Osteoblast (primary cell): ENCODE measurements at places on chromosomes 1 and 21. TPM values are rescaled to one million over a fixed set of nuclear protein-coding genes. Genes with fewer than 3 reads are reported as not detected.

DNA sequence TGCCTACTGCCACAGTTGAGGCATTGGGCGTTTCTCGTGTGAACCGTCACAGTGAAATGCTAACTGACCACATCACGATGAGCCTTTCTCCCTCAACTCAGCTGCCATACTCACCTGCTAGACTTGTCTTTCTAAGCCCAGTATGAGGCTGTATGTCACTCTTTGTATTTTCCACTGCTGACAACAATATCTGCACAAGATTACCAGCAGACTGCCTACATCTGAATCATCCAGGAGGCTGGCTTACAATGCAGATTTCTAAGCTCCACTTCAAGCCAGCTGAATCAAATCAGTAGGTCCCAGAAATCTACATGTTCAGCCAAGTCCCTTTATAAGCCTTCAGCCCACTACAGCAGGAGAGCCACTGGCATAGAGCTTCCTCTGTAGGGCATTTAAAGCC is 355.0 kb upstream of the DUSP10 start:
- DNase-seq = no peak
- no peaks in the 10 kb centered on the region for H3K27me3 ChIP-seq
- no peaks in the 10 kb centered on the region for H3K4me1 ChIP-seq
- H3K27ac ChIP-seq = no peak overlapping the region
- no peak overlapping the region for H3K4me3 ChIP-seq

The TAS1R1 gene
- total RNA-seq = under 0.01 and 0.29 TPM in 2 replicates

GRCh38 chr1:226549094-226549936 is 751 bp downstream of the STUM start:
- peak overlapping the region; percentile 16 for H3K4me3 ChIP-seq
- peaks cover 71% of the 10 kb centered on the region for H3K27me3 ChIP-seq
- no peaks in the 10 kb centered on the region for H3K4me1 ChIP-seq

The HCRTR1 gene
- not detected in 2 replicates for total RNA-seq

GRCh38 chr1:93172778-93173177 is 7.4 kb downstream of the TMED5 start:
- no peak overlapping the region for H3K4me3 ChIP-seq
- DNase-seq = no peak
- H3K36me3 ChIP-seq = peaks cover 3% of the 10 kb centered on the region
- H3K27ac ChIP-seq = no peak overlapping the region
- no peaks in the 10 kb centered on the region for H3K27me3 ChIP-seq
- H3K4me1 ChIP-seq = peaks cover 18% of the 10 kb centered on the region

DNA sequence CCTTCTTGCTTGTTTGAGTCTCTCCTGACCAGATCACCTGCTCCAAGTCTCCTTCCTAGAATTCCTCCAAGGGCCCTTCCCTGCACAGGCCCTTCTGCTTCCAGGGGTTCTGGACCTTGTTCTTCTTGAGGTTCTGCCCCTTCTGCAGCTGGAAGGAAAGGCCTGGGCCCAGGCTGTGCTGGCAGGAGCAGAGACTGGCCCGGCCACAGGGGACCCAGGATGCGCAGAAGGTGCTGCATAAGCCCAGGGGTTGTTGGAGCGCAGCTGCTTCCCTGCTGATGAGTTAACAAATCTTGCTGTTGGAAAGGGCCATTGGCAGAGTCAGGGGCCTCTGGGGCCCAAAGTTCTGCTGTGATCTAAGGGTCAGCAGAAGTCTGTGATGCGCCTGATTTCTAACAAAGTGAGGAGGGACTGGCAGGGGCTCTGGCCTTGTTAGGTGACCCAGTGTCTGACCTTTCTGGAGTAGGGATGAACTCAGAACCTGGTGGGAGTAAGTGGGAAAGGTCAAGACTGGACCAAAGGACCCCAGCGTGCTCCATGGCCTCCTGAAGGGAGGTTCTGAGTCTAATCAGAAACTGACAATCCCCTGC is 509.8 kb downstream of the PTPRU start:
- H3K27ac ChIP-seq = no peak overlapping the region
- no peaks in the 10 kb centered on the region for H3K36me3 ChIP-seq
- no peaks in the 10 kb centered on the region for H3K4me1 ChIP-seq
- DNase-seq = no peak
- no peak overlapping the region for H3K4me3 ChIP-seq

DNA sequence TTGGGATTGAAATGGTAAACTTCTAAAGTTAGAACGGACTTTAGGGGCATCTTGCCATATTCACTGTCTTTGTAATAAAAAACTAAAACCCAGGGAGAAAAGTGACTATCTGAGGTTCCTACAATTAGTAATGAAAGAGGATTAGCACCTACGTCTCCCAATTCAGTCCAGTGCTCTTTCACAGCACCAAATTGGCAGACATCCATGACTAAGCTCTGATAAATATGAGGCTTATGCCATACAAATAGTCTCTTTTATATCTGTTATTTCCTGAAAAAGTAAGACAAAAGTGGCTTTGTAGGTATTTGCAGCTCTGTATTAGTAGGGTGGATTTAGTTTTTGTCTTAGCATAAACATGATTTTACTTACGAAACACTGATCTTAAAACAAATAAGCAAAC is 315.0 kb upstream of the NRIP1 start:
- no peak for DNase-seq
- no peaks in the 10 kb centered on the region for H3K36me3 ChIP-seq
- no peaks in the 10 kb centered on the region for H3K27me3 ChIP-seq
- H3K4me1 ChIP-seq = no peaks in the 10 kb centered on the region

The HPCA gene
- not detected in 2 replicates for total RNA-seq

GRCh38 chr1:65264197-65264929 is 45.0 kb upstream of the DNAJC6 start:
- H3K36me3 ChIP-seq = no peaks in the 10 kb centered on the region
- peak overlapping the region; percentile 21 for H3K27ac ChIP-seq
- DNase-seq = peak; percentile 74

The TUT4 gene
- 42.1 and 44.2 TPM in 2 replicates for total RNA-seq

- no peaks in the 10 kb centered on the region for H3K27me3 ChIP-seq
- no peak for DNase-seq
- H3K4me3 ChIP-seq = no peak overlapping the region
- no peaks in the 10 kb centered on the region for H3K36me3 ChIP-seq
- no peaks in the 10 kb centered on the region for H3K4me1 ChIP-seq
Observed at GRCh38 chr1:217943361-217943760, 312.2 kb downstream of the SPATA17 start.

The CLEC20A gene
- total RNA-seq = under 0.01 TPM in 1 of 2 replicates, not detected in the other

DNA sequence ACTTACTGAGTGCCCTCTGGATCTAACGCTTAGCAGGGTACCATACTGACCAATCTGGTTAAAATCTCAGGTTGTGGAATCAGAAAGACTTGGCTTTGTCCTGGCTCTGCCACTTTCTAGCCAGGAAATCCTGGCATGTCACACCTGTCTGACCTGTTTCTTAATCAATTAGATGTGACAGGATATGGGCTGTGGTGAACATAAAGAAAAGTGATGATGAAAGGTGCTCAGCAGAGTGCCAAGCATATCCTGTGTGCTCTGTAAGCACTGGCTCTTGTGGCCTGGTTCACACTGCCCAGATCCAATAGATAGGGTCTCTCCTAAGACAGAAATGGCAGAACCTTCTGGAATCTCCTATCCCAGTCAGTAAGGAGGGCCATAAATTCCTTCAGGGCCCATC is 53.9 kb downstream of the PHC2 start:
- DNase-seq = no peak
- no peak overlapping the region for H3K4me3 ChIP-seq
- H3K27ac ChIP-seq = no peak overlapping the region
- no peaks in the 10 kb centered on the region for H3K27me3 ChIP-seq
- peaks cover 20% of the 10 kb centered on the region for H3K36me3 ChIP-seq

DNA sequence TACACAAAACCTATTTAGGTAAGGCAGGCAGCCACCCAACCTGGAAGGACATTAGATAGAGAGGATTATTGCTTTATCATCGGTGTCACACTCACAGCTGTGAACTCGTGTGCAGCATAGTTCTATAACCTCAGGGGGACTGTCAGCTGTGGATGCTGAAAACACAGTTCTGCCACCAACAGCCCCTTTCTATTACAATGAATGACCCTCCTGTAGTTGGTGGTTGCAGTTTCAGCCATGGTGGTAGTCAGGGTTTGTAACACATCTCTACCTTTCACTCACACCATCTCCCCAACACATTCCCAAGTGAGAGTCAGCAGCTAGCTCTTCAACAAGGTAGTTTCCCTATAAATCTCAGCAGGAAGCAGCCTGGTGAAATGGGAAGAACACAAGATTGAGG is 136.8 kb downstream of the ZC3H11B start:
- H3K27ac ChIP-seq = no peak overlapping the region
- no peaks in the 10 kb centered on the region for H3K4me1 ChIP-seq
- DNase-seq = no peak
- no peaks in the 10 kb centered on the region for H3K27me3 ChIP-seq

GRCh38 chr1:4397196-4397595 is 257.2 kb upstream of the AJAP1 start:
- H3K27ac ChIP-seq = no peak overlapping the region
- no peaks in the 10 kb centered on the region for H3K4me1 ChIP-seq
- no peaks in the 10 kb centered on the region for H3K27me3 ChIP-seq
- no peak overlapping the region for H3K4me3 ChIP-seq
- DNase-seq = no peak

DNA sequence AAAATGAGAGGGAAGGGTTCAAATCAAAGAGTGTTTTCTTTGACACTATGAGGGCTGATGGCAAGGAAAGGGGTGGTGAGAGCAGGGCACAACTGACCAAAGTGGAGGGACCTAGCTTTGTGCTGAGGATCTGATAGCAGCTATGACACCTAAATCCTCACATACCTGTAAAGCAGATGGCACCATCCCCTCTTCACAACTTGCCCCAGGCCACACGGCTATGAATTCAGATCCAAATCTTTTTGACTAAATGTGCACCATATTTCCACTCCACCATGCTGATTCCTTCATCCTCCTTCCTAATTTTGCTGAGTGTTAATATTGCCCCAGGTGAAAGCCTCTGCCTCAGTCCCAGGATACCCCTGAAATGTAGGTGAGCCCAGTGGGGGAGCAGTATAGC is 385.7 kb downstream of the PLPP3 start:
- no peak overlapping the region for H3K27ac ChIP-seq
- no peaks in the 10 kb centered on the region for H3K36me3 ChIP-seq
- DNase-seq = no peak
- peaks cover 16% of the 10 kb centered on the region for H3K4me1 ChIP-seq
- H3K27me3 ChIP-seq = no peaks in the 10 kb centered on the region

DNA sequence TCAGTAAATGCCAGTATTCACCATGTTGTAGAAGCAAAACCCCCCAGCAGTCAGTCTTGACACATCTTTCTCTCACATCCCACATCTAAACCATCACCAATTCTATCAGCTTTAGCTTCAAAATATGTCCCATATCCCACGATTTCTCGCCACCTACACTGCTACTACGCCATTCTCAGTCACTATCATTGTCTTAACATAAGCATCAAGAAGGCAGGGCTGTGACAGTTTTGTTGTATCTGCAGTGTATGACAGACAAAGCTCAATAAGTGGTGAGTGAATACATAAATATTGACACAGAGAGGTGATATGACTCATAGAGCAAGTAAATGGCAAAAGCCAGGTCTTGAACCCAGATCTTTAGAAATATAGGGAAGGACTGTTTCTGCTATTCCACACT is 59.9 kb downstream of the JAK1 start:
- no peaks in the 10 kb centered on the region for H3K36me3 ChIP-seq
- H3K4me1 ChIP-seq = peaks cover 19% of the 10 kb centered on the region
- no peak overlapping the region for H3K4me3 ChIP-seq
- no peaks in the 10 kb centered on the region for H3K27me3 ChIP-seq
- no peak overlapping the region for H3K27ac ChIP-seq

The FAM110D gene
- not detected in 2 replicates for total RNA-seq

The IL10 gene
- not detected in 2 replicates for total RNA-seq

- H3K27ac ChIP-seq = no peak overlapping the region
- DNase-seq = no peak
Observed at GRCh38 chr1:174954073-174954460, 45.7 kb upstream of the CACYBP start.

DNA sequence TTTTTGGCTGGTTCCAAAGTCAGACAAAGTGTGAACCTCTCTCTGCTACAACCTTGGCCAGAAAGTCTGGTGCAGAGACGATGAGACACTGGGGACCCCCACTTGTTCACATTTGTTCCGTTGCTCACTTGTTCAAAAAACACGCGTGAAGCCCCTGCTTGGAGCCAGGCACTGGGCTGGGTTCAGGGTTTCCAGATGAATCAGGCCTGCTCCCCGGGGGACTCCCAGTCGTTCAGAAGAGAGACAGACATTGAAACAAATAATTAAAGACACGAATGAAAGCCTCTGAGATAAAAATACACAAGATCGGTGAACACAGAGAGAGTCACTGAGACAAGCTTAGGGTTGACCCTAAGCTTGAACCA is 101.5 kb upstream of the RUNX3 start:
- no peaks in the 10 kb centered on the region for H3K36me3 ChIP-seq
- no peak overlapping the region for H3K27ac ChIP-seq
- peak; percentile 42 for DNase-seq
- no peaks in the 10 kb centered on the region for H3K4me1 ChIP-seq
- no peak overlapping the region for H3K4me3 ChIP-seq

The ZFP69 gene
- 3.6 and 4.4 TPM in 2 replicates for total RNA-seq

DNA sequence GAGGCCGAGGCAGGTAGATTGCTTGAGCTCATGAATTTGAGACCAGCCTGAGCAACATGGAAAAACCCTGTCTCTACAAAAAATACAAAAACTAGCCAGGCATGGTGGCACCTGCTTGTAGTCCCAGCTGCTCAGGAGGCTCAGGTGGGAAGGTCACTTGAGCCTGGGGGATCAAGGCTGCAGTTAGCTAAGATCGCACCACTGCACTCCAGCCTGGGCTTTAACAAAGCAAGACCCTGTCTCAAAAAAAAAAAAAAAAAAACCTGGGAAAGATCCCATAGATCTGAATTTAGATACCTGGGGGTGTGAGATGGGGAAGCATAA is 32.9 kb downstream of the NIBAN1 start:
- peaks cover 6% of the 10 kb centered on the region for H3K27me3 ChIP-seq
- no peak overlapping the region for H3K27ac ChIP-seq
- H3K36me3 ChIP-seq = no peaks in the 10 kb centered on the region
- H3K4me1 ChIP-seq = peaks cover 2% of the 10 kb centered on the region
- DNase-seq = no peak

DNA sequence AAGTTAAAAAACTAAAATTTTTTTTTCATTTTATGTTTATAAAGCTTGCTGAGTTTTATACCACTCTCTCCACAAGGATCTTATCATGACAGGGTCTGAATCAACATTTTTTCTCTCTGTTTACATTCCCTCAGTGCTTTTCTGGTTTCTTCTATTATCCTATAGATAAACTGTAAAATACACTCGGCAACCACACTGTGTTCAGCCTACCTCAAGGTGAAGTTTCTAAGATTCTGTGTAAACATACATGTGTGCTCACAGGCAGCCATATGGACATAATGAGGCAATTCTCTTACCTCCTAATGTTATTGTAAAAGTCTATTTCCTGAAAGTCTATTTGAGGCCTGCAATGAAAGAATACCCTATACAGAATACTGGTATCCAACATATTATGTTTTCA is 114.6 kb downstream of the NTPCR start:
- no peaks in the 10 kb centered on the region for H3K27me3 ChIP-seq
- H3K4me1 ChIP-seq = no peaks in the 10 kb centered on the region
- H3K4me3 ChIP-seq = no peak overlapping the region
- H3K27ac ChIP-seq = no peak overlapping the region
